ENCODE measurements at places on chromosomes 4 and X.
A peak's percentile ranks its signal among the peaks of the same experiment; 100 is the strongest.

- no peak for DNase-seq
Observed at GRCh38 chrX:150429594-150429993, 66.5 kb downstream of the MAMLD1 start.

- no peak for DNase-seq
Observed at GRCh38 chrX:150574559-150575418, 6.4 kb downstream of the MTM1 start.

DNA sequence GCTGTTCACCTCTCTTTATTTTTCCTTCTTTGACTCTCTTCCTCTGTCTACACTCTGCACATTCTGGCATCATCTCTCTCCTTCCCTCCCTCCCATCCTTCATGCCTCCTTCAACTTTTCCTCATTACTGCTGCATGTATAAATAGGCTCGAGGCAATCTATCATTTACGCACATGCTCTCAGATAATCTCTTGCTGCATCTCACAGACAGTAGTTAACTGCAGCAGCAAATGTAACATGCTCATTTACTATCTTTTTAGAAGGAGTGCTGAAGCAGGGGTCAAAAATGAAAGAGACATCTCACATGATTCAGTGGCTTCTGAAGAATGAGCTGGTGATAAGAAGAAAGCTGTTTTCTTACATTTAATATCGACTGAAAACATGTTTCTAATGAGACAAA, 127.7 kb downstream of the RASL11B start:
- no peak for DNase-seq

DNA sequence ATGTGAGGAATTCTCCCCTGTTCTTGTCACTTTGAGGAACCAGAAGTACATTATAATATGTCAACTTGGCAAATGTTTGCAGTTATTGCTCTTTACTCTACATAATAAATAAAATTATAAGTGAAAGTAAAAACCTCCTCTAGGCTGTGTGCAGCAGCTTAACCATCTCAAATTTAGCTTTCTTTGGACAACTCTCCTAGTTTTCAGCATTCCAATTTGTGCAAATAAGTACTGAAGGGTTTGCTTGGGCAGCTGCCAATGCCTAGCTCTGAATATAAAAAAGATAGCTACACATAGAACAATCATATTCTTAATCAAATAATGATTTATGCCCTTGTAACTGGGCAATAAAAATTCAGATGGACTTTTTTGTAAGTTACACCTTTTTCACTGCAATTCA, 82.5 kb downstream of the GASK1B start:
- no peak for DNase-seq

DNA sequence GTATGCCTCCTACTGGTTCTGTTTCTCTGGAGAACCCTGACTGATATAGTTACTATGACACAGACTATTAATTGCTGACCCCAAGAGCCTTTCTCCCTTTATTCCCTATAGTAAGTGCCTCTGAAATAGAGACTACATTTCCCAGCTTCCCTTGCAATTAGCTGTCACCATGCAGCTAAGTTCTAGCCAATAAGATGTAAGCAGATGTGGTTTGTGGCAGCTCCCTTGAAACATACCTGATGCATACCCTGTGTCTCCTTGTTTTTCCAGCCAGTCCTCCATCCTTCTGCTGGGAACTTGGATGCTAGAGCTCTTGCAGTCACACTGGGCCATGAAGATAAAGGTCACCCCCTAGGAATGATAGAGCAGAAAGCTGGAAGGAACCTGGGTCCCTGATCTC, 9.7 kb upstream of the TMEM165 start:
- no peak for DNase-seq

DNA sequence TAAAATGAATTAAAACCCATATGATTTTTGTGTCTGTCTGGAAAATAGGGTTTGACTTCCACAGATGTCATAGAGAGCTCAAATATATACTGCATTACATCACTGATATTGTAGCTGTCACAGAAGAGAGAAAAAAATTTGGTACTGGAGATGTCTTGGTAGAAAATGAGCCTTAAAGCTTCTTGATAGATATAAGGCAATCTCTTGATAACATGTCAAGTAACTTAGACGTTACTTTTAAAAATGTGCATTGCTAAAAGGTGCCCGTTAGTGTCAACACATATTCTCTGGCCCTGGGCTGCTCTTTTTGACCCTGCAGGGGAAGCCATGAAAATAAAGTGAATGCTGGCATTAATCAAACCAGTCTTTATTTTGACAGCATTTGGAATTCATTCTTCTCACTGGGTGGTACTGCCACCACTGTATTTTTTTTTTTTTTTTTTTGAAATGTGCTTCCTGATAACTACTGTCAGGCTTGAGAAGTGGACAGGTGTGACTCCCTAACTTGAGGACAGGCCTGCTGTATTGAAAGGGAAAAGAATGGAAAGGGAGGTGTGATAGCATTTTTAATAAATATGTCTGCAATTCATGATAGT, 53.0 kb upstream of the RAPGEF2 start:
- DNase-seq, result no peak

DNA sequence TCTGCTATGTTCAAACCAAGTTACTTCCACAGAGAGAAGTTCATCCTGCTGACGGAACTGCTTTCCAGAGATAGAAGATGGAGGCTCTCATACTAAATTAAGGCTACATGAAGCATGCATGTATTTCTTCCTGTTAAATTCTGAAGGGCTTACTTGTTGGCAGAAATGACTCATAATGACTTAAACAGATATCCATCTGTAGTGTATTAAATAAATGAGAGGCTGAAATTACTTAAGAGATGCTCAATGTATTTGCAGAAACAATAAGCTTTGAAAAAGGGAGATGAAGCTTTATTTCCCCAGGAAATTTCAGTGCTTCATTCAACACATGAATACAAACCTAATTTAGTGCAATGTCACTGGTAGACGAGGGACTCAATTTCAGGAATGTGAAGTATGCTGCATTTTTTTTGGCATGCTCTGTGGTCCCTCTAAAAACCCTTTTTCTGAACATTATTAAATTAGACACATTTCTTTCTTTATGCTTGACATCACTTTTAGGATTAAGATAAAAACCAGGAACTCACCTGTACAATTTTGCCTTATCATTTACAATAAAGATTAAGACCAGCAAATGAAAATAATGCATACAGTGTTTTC, 759.1 kb upstream of the POU3F4 start:
- no peak for DNase-seq

DNA sequence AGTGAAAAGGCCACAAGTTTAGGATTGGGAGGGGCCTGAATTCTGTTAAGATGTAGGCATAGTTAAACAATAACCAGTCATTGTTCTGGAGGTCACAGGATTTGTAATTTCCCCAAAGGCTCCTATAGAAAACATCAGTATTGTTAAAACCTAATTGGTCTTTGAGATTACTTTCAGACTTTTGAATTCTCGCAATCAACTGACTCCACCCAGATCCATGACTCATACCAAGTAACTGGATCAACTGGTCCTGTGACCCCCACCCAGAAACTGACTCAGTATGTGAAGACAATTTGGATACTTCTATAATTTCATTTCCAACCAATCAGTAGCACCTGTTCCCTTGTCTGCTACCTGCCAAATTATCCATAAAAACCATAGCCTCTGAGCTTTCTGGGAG, 28.4 kb downstream of the MAGEB16 start:
- DNase-seq, result no peak

DNA sequence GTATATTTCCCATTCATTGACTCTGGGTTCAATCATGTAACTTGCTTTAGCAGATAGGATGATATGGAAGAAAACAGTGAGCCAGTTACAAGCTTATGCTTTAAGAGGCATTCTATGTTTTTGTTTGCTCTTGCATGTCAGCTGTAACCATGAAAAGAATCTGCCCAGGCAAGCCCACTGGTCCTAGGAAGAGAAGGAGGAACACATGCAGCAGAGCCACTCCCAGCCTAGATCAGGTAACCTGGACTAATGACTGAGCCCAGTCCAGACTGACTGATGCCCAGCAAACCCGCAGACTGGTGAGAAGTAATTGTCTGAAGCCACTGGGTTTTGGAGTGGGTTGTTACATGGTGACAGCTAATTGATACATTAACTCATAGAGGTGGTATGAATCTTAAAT, 167.9 kb downstream of the COL4A6 start:
- no peak for DNase-seq

DNA sequence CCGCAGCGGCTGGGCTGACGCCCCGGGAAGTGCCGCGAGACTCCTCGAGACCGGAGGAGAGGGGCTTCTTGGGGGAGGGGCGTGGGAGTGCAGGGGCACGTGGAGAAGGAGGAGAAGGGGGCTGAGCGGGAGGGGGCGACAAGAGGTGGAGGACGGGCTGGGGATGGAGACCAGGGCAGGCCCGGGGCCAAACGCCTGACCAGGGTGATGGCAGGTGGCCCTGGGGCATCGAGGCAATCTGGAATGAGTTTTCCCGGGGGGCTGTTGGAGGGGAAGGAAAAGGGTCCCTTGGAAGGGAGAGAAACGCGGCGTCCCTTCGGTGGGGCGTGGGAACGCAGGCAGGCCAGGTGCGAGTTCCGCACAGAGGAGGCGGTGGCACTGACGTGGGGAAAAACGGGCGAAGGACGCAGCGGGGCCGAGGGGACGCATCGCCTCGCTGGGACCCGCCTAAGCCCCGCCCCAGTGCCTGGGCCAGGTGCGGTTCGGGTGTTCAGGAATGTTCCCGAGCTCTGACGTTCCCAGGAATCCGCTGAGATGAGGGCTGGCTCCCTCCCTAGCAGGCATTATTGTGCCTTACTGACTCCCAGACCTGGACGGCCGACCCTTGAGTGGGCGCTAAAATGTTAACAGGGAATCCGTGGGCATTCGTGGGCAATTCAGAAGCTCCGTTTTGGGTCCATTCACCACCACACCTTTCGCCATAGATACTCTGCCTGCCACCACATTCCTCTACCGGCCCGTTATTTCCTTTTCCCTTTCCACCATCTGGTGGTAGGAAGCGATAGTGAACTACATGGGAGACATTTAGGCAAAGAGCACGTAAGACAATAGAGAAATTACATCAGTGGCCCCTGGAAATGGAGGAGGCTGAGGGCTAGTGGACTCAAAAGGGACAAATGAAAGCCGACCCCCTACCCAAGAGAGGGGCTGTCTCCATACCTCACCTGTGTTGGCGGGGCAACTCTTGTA, 795 bp upstream of the SH3KBP1 start:
- peak; percentile 11 for DNase-seq

- DNase-seq, result no peak
Observed at GRCh38 chr4:173170182-173170778, 1.7 kb downstream of the GALNT7 start.

GRCh38 chr4:120096508-120097297, 30.1 kb upstream of the MAD2L1 start:
- no peak for DNase-seq

DNA sequence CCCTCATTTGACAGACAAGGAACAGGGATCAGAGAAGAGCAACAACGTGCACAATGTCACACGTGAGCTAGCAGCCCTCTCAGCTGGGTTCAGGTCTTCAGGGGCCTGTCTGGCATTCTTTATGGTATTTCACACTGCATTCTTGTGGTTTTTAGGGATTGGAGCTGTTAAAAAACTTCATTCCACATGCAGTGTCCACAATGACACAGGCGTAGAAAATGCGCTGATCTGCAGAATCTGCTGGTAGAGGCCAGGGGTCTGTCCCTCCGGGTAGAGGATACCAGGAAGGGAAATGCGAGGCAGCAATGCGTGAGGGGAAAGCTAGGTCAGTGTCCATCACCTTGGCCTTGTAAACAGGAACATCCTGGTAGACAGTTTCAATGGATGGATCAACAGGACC, 36.6 kb downstream of the MAP7D3 start:
- no peak for DNase-seq

GRCh38 chrX:77962068-77962902, 7.2 kb downstream of the PGAM4 start:
- no peak for DNase-seq

- no peak for DNase-seq
Observed at GRCh38 chr4:171142639-171143038, 670.6 kb upstream of the GALNTL6 start.

GRCh38 chr4:39933671-39934590, 43.8 kb downstream of the PDS5A start:
- no peak for DNase-seq

DNA sequence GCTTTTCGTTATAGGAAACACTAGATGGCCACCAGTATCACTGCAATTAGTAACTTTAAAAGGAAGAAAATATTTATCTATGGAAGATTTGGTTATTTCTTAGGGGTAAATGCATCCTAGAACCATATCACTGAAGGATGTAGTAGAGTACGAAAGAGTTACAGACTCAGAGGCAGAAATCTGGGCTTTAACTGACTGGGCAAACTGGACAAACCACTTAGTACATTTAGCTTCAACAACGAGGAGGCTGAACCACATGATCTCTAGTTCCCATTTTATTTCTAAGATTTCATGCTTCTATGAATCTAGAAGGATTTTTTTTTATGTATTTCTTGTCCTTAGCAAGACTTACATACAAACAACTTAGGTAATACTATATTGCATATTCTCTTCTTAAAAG, 93.0 kb downstream of the SMARCA5 start:
- DNase-seq, result no peak

DNA sequence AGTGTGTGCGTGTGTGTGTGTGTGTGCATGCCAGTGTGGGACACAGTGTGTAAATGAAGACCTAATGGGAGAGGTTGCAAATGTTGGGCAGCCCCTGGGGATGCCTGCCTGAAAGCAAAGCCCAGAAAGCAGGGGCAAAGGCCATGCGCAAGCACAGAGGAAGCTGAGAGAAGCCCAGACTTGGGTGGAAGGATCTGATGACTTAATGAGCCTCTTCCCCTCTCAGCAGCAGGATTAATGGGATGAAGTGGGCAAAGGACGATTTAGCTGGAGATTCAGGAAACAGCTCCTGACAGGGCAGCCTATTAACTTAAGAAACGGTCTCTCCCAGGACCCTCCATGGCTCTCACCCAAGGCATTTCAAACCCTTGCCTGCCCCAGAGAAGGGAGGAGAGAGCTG, 107.3 kb downstream of the EFNB1 start:
- DNase-seq, result no peak

GRCh38 chr4:77044461-77045150, 31.2 kb downstream of the CCNI start:
- DNase-seq, result no peak

GRCh38 chrX:9171841-9172463, 138.0 kb upstream of the FAM9B start:
- DNase-seq, result no peak

- no peak for DNase-seq
Observed at GRCh38 chrX:39595977-39596376, 501.8 kb downstream of the BCOR start.

- peak; percentile 64 for DNase-seq
Observed at GRCh38 chrX:55489314-55490009, at the start of gene USP51. Gene USP51 (minus strand): TSS chrX:55489848. CDS start chrX:55488939, 909 bp downstream.

DNA sequence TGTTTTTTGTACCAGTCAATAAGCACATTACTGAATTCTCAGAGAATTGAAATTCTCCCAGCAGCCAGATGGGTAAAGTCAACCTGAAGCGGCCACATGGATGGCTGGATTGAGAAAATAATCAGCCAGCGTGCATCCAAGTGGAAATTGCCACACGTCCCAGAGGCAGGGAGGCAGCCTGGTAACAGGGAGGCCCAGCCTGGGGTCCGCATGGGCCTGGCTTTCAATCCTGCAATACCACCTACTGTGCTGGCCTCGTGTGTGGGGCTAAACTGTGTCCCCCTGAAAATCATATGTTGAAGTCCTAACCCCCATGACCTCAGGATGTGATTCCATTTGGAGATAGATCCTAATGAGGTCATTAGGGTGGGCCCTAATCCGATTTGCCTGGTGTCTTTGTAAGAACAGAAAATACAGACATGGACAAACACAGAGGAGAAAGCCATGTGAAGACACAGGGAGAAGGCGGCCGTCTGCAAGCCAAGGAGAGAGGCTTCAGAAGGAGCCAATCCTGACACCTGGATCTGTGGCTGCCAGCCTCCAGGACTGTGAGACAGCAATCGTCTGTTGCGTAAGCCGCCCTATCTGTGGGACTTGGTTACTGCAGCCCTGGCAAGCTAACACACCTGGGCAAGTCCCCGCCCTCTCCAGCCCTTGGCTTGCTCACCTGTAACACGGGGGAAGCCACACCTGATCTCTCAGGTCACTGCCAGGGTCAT, 90.3 kb downstream of the JAKMIP1 start:
- DNase-seq, result no peak
